ENCODE measurements at places on chromosomes 13 and 19.

DNA sequence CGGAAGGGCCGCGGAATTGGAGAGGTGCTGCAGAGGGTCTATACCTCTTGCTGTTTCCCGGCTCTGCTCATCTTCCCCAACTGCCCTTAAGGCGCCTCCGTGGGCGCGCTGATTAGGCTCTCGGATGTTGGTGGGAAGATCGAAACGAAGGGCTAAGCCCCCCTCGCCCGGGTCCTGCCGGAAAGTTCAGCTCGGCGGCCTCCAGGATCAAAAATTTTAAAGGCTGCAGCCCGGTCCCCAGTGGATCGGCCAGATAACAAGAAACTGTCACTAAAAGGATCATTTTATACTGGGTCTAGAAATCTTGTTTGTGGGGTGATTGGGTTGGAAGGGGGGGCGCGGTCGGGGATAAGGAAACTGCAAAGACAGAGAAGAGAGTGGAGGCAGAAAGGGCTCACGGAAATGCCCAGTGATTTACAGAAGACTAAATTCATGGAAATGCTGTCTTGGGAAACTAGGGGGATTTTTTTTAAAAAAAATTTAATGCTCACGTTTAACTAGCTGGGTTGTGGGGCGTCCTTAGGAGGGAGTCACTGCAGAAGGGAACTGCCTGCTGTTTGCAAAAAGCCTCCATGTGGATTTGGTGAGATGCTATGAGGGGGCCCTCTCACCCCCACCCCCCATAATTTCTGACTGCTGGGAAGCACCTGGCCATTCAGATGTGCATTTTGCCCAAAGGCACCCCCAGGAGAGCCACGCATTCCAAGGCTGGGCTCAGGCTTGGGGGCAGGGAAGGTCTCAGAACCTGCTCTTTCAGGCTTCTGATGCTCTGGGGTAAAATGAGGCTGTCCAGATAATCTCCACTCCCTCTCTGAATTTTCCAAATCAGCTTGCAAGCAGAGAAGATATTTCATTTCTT, 7.7 kb downstream of the CDX2 start:
- no peak for DNase-seq

- no peak for DNase-seq
Measured at GRCh38 chr13:91741925-91742324, 343.5 kb downstream of the GPC5 start.

DNA sequence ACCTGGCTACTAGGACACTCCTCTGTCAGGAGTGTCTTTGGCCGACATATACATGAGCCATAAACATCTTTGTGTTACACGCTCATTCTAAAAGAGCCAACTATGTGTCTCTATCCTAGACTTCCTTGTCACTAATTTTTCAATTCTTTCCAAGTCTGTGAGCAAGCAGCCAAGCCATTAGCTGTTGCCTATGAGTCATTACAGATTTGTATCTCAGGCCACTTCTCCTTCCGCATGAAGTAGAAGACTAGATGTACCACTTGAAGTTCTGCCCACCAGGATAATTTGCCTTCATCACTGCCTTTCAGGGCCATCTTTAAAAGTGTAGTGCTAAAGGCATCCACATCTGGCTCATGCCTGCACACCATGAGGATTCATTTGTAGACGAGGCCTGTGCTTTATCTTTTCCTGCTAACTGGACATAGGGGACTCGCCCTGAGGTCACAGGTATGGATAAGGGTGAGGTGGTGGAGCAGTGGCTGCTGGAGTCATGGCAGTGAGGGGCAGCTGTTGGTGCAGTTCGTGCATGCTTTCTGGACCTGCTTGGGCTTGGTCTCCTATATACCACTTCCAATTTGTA, 126.1 kb upstream of the KL start:
- DNase-seq = no peak

DNA sequence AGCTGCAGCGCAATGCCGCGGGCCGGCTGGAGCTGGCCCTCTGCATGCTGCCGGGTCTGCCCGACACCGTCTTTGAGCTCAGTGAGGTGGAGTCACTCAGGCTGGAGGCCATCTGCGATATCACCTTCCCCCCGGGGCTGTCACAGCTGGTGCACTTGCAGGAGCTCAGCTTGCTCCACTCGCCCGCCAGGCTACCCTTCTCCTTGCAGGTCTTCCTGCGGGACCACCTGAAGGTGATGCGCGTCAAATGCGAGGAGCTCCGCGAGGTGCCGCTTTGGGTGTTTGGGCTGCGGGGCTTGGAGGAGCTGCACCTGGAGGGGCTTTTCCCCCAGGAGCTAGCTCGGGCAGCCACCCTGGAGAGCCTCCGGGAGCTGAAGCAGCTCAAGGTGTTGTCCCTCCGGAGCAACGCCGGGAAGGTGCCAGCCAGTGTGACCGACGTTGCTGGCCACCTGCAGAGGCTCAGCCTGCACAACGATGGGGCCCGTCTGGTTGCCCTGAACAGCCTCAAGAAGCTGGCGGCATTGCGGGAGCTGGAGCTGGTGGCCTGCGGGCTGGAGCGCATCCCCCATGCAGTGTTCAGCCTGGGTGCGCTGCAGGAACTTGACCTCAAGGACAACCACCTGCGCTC, 3.8 kb upstream of the MAP2K7 start:
- no peak for DNase-seq

DNA sequence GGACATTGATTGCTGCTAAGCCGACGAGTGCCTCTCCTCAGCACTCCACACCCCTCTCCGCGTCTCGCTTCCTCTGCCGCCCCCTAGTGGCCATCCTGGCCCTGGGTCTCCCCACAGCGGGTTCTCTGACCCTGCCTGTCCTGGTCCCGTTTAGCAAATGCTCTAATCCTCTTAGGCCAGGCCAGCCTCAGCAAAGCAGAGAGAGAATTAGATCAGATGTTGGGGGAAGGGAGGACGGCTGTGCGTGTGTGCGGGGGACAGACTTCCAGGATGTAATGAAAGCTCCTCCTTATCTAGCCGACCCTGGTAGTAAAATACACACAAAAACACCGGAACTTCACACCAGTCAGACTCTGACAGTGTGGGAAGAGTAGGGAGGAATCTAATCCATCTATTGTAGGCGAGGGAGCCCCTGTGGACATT, 4.5 kb downstream of the TPRX2 start:
- DNase-seq = peak; percentile 78
